ENCODE measurements at places on chromosomes 12 and 14. TPM values are rescaled to one million over a fixed set of nuclear protein-coding genes. Genes with fewer than 3 reads are reported as not detected.

The HSPA2 gene
- polyA plus RNA-seq: 7.0 TPM

The TFCP2 gene
- polyA plus RNA-seq: 28.7 TPM

The MIP gene
- not detected for polyA plus RNA-seq

The TEX52 gene
- polyA plus RNA-seq: not detected

The RIPK3 gene
- 7.3 TPM for polyA plus RNA-seq

The TMEM52B gene
- not detected for polyA plus RNA-seq

The CLEC2B gene
- 20.9 TPM for polyA plus RNA-seq

The RTL1 gene
- polyA plus RNA-seq: not detected
